RWPE2 (cell line): ENCODE measurements at places on chromosomes 5 and 9.
A peak's percentile ranks its signal among the peaks of the same experiment; 100 is the strongest.

GRCh38 chr9:127867356-127868277 is 9.9 kb downstream of the AK1 start:
- no peak overlapping the region for H3K27ac ChIP-seq
- no peaks in the 10 kb centered on the region for H3K4me1 ChIP-seq
- H3K4me3 ChIP-seq, result no peak overlapping the region
- H3K36me3 ChIP-seq, result peaks cover 4% of the 10 kb centered on the region; the same call in 1 of the 2 replicates

GRCh38 chr5:163385271-163385670 is 52.1 kb upstream of the CCNG1 start:
- no peak overlapping the region for H3K27ac ChIP-seq
- no peak for DNase-seq
- H3K4me1 ChIP-seq, result no peaks in the 10 kb centered on the region
- H3K4me3 ChIP-seq, result no peak overlapping the region

GRCh38 chr9:127953154-127953553 is 15.5 kb upstream of the DPM2 start:
- peaks cover 12% of the 10 kb centered on the region for H3K4me1 ChIP-seq
- DNase-seq, result no peak
- H3K4me3 ChIP-seq, result no peak overlapping the region
- H3K36me3 ChIP-seq, result no peaks in the 10 kb centered on the region
- H3K27ac ChIP-seq, result no peak overlapping the region
- no peaks in the 10 kb centered on the region for H3K27me3 ChIP-seq

- no peaks in the 10 kb centered on the region for H3K36me3 ChIP-seq
- H3K27me3 ChIP-seq, result no peaks in the 10 kb centered on the region
- H3K27ac ChIP-seq, result no peak overlapping the region
- H3K4me1 ChIP-seq, result no peaks in the 10 kb centered on the region
- H3K4me3 ChIP-seq, result no peak overlapping the region
These were observed 438.9 kb upstream of the WWC1 start for GRCh38 chr5:167852515-167852914.

GRCh38 chr5:138132543-138132942 is 6.7 kb downstream of the NME5 start:
- H3K27me3 ChIP-seq, result peaks cover 5% of the 10 kb centered on the region
- no peak overlapping the region for H3K4me3 ChIP-seq
- no peak overlapping the region for H3K27ac ChIP-seq
- no peaks in the 10 kb centered on the region for H3K4me1 ChIP-seq
- no peaks in the 10 kb centered on the region for H3K36me3 ChIP-seq
- no peak for DNase-seq

DNA sequence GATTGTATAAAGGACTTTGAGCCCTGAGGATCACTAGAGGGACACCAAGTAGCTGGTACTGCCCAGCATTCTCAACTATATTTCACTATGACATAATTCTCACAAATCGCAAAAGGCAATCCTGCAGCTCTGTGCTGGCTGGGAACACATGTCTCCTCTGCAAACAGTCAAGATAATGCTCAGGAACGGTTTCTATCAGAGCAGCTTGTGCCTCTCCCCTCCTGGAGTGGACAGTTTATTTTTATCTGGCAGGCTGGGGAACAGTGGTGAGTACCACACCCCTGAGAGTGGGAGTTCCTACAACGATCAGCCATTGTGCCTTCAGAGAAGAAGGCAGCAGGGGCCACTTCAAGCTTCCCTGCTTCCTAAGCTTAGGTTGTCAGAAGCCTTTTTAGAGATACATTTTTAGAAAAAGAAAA is 65.8 kb downstream of the ERAP1 start:
- peaks cover 3% of the 10 kb centered on the region for H3K4me1 ChIP-seq
- no peak for DNase-seq
- peaks cover 100% of the 10 kb centered on the region for H3K36me3 ChIP-seq
- no peak overlapping the region for H3K27ac ChIP-seq

DNA sequence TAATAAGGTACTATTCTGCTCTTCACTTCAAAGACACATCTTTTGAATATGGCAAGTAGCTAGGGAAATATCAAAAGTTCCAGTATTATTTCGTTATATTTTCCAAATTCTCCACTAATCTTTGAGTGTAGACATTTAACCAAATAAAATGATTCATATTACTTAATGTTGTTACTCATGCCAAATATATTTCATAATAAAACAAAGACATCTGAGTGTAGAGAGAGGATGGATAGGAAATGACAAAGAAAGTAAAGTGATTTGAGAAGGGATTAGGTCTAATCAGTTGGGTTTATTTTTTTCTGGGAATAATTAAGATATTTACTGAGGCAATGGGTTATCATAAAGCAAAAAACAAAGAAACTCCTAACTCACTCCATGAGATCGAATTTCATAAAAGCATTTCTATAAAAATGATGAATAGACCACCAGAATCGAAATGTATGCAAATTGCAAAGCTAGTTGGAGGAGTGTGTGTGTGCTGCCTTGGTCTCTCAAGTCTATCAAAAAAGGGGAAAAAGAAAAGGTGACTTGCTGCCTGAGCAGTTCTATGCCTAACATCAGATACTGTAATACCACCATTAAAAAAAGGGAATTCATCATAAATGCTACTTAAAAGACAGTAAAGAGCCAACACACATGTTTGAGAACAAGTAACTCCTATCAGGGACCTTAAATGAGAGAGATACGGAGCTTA is 255.5 kb downstream of the PDE4D start:
- no peak overlapping the region for H3K4me3 ChIP-seq
- peaks cover 8% of the 10 kb centered on the region for H3K4me1 ChIP-seq
- H3K27ac ChIP-seq, result peak overlapping the region; percentile 22
- peaks cover 3% of the 10 kb centered on the region; the same call in 1 of the 2 replicates for H3K36me3 ChIP-seq
- no peaks in the 10 kb centered on the region for H3K27me3 ChIP-seq
- no peak for DNase-seq

DNA sequence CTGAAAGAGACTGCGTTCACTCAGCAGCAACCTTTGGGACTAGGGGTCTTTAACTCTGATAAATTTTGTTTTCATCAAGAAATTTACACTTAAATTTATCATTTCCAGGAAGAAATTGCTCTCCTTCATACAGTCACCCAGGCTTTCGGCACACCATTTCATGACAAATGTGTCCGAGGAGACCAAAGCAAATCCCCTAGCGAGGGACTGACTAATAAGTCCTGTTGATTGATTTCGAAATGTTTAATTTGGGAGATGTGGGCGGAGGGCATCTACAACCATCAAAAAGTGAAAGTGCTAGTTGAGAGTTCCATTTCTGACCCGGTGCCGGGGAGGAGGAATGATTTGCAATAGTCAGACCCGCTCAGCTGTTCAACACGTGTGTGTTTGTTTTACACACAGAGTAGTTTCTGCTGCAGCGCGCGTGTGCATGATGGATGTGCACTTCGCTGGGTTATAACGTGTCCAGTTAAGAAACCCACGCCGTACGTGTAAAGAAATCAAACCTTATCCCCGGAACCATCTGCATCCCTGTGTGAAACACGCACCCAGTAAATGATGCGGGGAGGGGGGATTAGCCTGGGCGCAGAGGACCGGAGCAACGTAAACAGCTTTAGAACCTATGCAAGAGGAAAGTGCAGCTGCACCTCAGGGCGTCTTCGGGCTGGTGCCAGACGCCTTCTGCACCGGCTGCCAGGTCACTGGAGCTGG is 845 bp upstream of the NR4A3 start:
- no peaks in the 10 kb centered on the region for H3K36me3 ChIP-seq
- DNase-seq, result no peak
- H3K27me3 ChIP-seq, result peaks cover 28% of the 10 kb centered on the region

DNA sequence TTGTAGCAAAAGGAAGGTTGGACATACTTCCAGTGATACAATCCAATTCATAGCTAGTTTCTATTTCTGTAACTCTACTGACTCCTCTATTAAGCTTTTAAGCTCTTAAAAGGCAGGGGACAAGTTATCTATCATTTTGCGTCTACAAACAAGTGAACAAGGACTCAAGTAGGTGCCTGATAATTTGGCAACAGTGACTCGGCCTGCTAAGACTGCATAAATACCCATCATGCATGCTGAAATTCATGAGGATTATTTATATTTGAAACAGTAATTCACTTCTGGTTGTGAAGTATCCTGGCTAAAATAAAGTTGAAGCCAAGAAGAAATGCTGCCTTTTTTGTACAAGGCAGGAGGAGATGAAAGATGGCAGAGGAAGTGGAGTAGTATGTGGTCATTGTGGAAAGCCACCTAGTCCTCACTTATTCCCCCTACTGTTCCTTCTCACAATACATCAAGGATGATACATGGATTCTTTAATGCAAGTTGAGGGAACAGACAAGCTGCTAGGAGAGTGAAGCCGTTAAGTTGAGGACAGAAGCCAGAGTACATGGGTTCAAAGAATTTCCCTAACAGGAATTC is 74.0 kb downstream of the MRPS27 start:
- H3K4me3 ChIP-seq, result no peak overlapping the region
- H3K4me1 ChIP-seq, result peaks cover 23% of the 10 kb centered on the region
- H3K36me3 ChIP-seq, result peaks cover 9% of the 10 kb centered on the region; the same call in 1 of the 2 replicates
- H3K27me3 ChIP-seq, result no peaks in the 10 kb centered on the region
- no peak overlapping the region for H3K27ac ChIP-seq
- DNase-seq, result no peak

DNA sequence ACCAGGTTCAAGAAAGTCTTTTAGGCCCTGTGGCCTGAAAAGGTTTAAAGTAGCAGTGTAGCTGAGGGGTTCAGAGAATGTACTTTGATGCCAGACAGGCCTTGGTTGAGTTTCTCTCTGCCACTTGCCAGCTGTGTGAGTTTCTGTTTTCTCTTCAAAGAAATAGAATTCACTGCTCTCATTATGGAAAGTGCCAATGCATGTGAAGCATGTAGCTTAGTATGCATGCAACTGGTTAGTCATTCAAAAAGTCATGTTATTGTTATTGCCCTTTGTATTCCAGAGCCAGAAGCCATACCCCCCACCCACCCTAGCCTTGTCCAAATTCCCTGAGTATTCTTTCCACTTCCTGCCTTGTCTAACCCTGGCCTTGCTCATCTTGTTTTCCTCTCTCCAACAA is 101.7 kb downstream of the ADRB2 start:
- no peaks in the 10 kb centered on the region for H3K4me1 ChIP-seq
- H3K27me3 ChIP-seq, result no peaks in the 10 kb centered on the region
- no peak for DNase-seq
- H3K27ac ChIP-seq, result peak overlapping the region; percentile 17
- no peak overlapping the region for H3K4me3 ChIP-seq
- no peaks in the 10 kb centered on the region for H3K36me3 ChIP-seq

GRCh38 chr5:95298651-95299050 is 13.8 kb upstream of the MCTP1 start:
- DNase-seq, result no peak
- H3K27me3 ChIP-seq, result peaks cover 40% of the 10 kb centered on the region
- no peak overlapping the region for H3K4me3 ChIP-seq
- no peaks in the 10 kb centered on the region for H3K36me3 ChIP-seq

GRCh38 chr9:131302244-131303075 is 12.9 kb downstream of the PLPP7 start:
- no peaks in the 10 kb centered on the region for H3K36me3 ChIP-seq
- no peaks in the 10 kb centered on the region for H3K27me3 ChIP-seq
- H3K4me1 ChIP-seq, result no peaks in the 10 kb centered on the region
- peak; percentile 38 for DNase-seq
- no peak overlapping the region for H3K27ac ChIP-seq

DNA sequence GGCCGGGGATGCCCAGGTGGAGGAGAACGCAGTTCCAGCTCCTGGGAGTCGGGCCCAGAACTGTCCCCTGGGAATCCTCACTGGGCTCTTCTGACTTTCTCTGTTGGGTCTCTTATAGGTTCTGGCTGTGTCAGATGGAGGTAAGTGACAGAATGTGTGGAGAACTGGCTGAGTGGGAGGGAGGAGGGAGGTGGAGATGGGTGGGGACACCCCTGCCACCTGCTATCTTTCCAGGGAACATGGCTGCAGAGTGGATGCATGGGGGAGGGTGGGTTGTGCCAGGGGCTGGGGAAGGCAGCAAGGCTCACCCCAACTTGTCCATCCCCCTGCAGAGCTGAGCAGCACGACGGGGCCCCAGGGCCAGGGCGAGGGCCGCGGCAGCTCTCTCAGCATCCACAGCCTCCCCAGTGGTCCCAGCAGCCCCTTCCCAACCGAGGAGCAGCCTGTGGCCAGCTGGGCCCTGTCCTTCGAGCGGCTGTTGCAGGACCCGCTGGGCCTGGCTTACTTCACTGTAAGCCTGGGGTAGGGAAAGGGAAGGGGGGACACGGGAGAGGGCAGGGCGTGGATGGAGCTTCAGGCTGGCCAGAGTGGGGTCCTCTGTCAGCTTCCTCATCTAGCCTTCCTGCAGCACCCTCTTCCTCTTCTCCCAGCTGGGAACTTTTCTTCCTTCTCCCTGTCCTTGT is 8.3 kb downstream of the RGS14 start:
- H3K27me3 ChIP-seq, result no peaks in the 10 kb centered on the region
- no peaks in the 10 kb centered on the region for H3K36me3 ChIP-seq
- no peak overlapping the region for H3K27ac ChIP-seq
- H3K4me1 ChIP-seq, result peaks cover 15% of the 10 kb centered on the region
- DNase-seq, result no peak
- no peak overlapping the region for H3K4me3 ChIP-seq

- H3K36me3 ChIP-seq, result no peaks in the 10 kb centered on the region
- no peak for DNase-seq
- peak overlapping the region; percentile 49 for H3K27ac ChIP-seq
- H3K4me3 ChIP-seq, result no peak overlapping the region
- no peaks in the 10 kb centered on the region for H3K27me3 ChIP-seq
- H3K4me1 ChIP-seq, result peaks cover 33% of the 10 kb centered on the region
These were observed 78.9 kb upstream of the ICE1 start for GRCh38 chr5:5343568-5343967.

DNA sequence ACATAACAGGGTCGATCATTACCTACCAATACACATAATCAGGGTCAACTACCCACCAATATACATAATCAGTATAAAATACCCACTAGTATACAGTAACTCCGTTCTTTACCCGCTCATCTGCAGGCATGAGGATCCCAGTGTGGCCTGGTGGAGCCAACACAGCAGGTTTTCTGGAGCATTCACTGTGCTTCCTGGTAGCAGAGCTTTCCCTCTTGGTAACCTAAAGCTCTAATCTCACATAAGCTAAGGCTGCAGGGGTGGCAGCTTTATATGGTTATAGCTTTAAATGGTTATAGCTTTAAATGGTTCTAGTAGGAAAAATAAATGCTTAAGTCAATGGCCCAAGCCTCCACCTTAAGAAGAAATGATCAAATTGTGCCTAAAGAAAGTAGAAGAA is 11.9 kb downstream of the LCN1 start:
- H3K4me1 ChIP-seq, result no peaks in the 10 kb centered on the region
- no peak overlapping the region for H3K27ac ChIP-seq
- peaks cover 27% of the 10 kb centered on the region for H3K27me3 ChIP-seq
- DNase-seq, result no peak

DNA sequence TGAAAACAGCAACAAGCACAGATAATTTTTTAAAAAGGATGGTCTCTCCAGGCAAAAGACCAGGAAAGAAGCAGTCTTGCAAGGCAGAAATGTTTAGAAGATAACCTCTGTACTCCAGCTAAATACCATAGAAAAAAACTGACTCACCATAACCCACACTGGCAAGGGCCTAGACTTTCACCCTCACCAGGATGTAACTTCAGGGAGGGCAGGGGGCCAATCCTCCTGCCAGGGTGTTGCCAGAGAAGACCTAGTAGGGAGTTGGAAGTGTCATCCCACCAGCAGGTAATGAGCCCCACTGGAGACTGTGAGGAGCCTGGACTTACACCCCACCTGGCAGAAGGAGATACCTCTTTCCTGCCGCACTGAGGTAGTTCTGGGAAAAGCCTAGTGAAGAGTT is 97.6 kb downstream of the PRELID2 start:
- no peak for DNase-seq
- H3K4me1 ChIP-seq, result no peaks in the 10 kb centered on the region
- no peak overlapping the region for H3K4me3 ChIP-seq
- no peak overlapping the region for H3K27ac ChIP-seq
- no peaks in the 10 kb centered on the region for H3K27me3 ChIP-seq

GRCh38 chr9:17064558-17064957 is 70.3 kb upstream of the CNTLN start:
- no peak overlapping the region for H3K27ac ChIP-seq
- no peak overlapping the region for H3K4me3 ChIP-seq
- no peak for DNase-seq
- H3K36me3 ChIP-seq, result no peaks in the 10 kb centered on the region
